ENCODE measurements at places on chromosomes 2 and 18.

GRCh38 chr2:135512099-135512498 lies 18.9 kb downstream of the ZRANB3 start:
- DNase-seq = no peak

DNA sequence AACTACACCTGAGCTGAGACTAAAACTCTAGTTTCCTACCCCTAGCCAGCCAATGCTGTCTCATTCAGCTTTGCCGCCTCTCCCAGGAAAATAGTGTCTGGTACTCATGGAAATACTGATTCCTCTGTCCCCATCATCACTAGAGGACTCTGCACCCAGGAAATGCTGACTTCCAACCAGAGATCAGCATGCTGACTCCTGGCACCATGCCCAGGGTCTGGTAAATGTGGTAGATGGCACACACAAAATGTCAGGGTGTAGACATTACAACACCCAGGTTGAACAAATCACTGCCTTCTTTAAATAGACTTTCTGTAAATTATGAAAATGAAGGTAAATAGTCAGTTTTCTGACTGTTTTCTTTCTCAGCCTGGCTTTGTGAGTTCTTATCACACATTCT lies 307.3 kb upstream of the CHAC2 start:
- no peak for DNase-seq

DNA sequence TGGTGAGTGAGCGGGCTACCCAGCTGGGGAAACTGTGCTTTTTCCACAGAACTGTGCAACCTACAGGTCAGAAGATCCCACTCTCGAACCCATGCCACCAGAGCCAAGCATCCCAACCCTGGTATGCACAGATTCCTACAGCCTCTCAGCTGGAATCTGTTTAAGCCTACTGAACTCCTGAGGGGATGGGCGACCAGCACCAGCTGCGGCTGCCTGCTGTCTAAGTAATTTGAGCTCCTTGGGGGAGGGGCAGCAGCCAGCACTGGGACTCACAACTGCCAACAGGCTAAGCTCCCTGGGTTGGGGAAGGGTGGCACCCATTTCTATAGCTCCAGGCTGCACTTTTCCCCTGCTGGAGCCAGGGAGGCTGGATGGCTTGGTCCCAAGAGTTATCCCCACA lies 11.8 kb downstream of the CYP27C1 start:
- no peak for DNase-seq

GRCh38 chr2:68537809-68538208 lies 70.4 kb downstream of the APLF start:
- DNase-seq = no peak

GRCh38 chr2:127527001-127527804 lies 914 bp upstream of the IWS1 start:
- DNase-seq = no peak

- no peak for DNase-seq
These were observed 62.1 kb upstream of the SMIM21 start for GRCh38 chr18:75489493-75490190.

Measured in activated naive CD4-positive, alpha-beta T cell treated with anti-CD3 and anti-CD28 coated beads, Interleukin-2, amount 50 U/mL, for 16 hours (primary cell).